NCI-H146 (cell line): ENCODE measurements at places on chromosomes 2 and 18.

DNA sequence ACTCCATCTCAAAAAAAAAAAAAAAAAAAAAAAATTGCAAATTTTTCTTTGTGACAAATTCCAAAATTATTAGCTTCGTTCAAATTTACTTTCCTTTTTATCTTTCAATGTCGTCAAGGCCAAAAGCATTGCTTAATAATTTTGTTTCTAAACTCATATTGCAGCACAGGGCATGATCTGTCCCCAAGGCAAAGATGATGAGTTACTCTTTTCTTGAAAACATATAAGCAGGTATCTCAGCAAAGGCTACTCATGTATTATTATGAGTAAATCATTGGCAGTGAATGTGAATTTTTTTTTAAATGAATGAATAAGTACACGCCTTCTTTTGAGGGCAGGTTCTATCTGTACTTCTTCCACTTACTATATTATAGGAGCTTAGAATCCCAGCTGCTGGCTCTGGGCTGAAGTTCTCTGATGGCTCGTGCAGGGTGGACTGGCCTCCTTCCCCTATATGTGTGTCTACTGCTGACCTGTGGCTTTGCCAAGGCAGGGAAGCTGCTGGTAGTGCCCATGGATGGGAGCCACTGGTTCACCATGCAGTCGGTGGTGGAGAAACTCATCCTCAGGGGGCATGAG lies at the start of gene UGT1A7:
Gene UGT1A7 (plus strand): TSS at position 381 of the 579 bp plus-strand sequence. CDS start 37 bp downstream, at position 418.
- no peak for DNase-seq

DNA sequence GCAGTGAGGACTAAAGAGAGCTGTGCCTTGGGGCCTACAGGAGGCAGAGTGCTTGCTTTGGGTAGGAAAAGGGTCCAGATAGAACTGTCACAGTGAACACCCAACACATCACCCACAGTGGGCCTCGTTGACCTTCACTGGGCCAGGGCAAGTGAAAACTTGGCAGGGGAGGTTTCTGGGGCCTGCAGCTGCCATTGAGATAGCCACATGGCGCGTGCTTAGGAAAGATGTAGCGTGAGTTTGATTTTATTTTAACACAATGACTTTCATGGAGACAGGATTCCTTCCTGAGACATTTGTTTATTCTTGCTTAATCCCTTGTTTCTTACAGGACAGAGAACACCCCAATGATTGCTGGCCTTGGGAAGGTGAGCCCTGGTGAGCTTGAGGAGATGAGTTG lies 9.3 kb upstream of the ESPNL start:
- DNase-seq = no peak

GRCh38 chr2:64655018-64655664 lies 1.4 kb upstream of the SERTAD2 start:
- DNase-seq = peak; percentile 18

DNA sequence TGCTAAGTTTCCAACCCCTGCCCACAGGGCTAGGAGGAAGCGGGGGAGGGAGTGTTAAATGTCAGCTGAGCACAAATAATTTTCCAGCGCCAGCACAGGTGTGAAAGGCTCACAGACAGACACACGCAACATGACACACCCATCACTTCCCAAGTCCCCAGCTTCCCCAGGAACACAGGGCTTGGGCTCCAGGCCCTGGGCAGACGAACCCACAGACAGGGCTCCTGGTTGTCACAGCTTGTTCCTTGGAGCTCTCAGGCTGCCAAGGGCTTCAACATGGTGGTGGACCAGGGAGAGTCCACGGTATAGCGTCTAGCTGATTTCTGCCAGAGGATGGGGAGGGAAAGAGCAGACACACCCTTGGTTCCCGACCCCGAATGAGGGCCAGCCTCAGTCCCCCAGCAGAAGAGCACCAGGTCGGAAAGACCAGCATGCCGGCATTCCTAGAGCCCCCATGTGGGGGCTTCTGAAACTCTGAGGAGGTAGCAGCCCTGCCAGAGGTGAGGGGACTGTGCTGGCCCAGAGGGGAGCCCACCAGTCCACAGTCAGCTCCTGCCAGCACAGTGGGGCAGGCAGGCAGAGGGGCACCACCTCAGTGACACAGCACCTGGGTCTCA lies 1.9 kb downstream of the DUSP2 start:
- DNase-seq = no peak

DNA sequence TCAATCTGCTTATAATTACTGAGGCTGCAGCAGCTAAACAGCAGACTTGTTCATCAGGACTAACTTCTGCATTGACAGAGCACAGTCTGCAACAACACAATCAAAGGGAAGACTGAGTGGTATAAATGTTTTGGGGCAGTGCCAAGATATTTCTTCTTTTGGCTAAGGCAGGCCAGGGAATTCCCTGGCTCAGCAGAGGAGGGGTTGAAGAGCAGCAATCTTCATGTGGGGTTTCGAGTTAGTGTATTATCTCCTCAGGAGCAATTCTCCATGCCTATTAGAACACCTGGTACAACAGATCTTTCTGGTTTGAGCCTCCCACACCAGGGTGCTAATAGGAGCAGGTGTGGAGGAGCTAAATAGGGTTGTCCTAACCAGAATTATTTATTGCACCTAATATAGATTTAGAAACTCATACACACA lies 103.0 kb upstream of the STK17B start:
- peak; percentile 86 for DNase-seq
